SK-N-DZ (cell line): ENCODE measurements at places on chromosomes 3 and 15.
A peak's percentile ranks its signal among the peaks of the same experiment; 100 is the strongest.

DNA sequence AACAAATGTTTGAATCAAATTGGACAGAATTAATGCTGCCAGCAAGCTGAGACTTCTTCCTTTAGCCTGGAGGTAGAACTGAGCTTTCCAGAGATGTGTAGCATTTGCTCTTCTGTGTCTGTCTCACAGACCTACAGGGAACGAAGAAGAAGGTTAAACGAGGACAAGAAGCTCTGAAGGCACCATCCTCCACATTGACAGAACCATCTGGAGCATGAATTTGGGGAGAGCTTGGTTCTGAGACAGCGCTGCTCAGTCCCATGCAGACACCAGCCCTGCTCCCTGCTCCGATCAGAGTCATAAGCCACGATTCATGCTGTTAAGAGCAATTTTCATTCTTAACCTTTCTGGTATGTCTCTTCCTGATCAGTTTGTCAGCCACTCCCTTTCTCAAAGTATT, 7.7 kb upstream of the KY start:
- DNase-seq, result no peak

- DNase-seq, result no peak
These were observed 79.3 kb upstream of the LSAMP start for GRCh38 chr3:116524453-116525210.

DNA sequence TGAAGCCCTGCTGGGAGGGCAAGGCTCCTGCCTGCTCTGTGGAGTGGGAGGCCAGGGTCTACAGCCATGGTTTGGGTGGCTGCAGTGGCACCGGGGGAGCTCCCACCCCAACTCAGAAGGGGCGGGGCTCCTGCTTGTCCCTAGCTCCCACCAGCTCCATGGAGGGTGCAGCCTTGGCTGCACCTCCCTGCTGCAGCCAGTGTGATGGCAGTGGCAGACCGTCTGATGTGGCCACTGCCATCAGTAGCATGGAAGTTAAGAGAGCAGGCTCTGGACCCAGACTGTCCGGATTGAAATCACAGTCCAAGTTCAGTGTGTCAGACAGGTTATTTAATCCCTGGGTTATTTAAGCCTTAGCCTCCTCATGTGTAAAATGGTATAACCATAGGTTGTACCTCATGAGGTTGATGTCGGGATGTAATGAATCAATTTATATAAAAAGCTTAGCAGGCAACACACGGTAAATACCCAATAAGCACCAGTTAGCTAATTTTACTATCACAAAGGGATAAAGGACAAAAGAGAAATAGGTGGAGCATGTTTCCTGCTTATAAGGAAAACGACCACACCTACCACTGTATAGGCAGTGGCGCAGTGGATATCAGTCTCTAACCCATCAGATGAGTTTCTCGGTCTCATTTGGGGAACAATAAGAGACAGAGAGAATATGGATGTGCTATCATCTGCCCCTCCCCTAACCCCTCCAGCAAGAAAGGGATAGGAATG, 13.1 kb upstream of the NR1I2 start:
- DNase-seq, result no peak

DNA sequence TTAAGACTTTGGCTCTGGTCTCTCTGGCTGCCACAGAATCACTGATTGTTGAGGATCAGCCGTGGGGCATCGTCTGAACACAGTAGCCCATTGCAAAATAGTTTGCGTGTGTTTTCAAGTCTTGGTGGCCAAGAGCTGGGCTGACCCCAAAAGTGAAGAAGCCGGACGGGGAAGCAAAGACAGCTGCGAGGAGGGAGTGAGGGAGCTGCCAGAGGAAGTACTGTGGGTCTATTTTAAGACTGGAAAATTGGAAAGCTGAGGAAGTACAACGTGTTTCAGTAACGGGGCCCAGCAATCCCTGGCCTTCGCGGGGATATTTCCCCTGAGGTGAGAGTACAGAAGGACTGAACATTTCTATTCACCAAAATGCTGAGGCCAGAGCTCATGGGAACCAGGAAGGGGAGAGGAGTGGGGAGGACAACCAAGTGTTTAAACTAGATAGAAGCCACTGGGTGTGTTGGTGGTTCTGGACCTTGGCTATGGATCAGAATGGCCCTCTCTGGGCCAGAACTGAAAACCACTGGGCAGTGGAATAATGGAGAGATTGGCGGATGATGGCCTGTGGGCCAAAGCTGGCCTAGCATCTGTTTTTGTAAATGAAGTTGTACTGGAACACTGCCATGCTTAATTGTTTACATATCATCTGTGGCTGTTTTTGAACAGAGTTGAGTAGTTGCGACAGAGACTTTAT, 34.1 kb upstream of the LIMD1 start:
- no peak for DNase-seq

GRCh38 chr15:95457520-95457919, 873.0 kb upstream of the NR2F2 start:
- no peak for DNase-seq

GRCh38 chr3:113684271-113684819, 12.1 kb downstream of the USF3 start:
- DNase-seq, result no peak

- DNase-seq, result no peak
These were observed 38.2 kb downstream of the RASA2 start for GRCh38 chr3:141524988-141525387.

- no peak for DNase-seq
These were observed 90.4 kb downstream of the TJP1 start for GRCh38 chr15:29731865-29732264.

GRCh38 chr15:74011610-74012009, 17.1 kb downstream of the PML start:
- DNase-seq, result no peak

DNA sequence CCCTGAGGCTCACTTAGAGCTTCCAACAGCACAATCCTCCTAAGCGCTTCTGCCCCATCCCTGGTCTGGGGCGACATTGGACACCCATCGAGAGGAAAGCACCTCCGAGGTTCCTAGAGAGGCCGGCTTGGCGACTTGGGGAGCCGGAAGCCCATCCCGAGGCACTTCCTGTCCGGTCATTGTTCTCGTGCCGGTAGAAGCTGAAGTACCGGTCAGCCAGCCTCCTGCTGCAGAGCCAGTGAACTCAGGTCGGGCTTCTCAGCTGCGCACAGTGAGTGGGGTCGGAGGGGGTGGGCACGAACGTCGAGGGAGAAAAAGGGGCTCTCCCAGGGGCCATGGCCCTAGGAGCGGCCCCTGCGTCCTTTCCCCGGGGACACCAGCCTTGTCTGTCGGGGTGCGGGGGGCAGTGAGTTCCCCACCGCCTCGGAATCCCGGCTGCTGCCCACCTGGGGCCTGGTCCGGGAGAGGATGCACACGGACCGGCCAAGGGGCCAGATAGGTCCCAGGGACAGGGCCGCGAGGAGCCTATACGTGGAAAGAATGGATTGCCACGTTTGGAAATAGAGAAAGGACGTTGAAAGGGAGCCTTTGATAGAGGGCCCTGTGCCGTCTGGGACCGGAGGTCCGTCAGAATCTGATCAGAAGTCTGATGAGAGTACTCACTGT, at the start of gene ZNF35:
ZNF35 (plus strand) TSS at position 169 of the 666 bp plus-strand sequence. CDS start 2,336 bp downstream, outside the sequence.
- peak; percentile 90 for DNase-seq

DNA sequence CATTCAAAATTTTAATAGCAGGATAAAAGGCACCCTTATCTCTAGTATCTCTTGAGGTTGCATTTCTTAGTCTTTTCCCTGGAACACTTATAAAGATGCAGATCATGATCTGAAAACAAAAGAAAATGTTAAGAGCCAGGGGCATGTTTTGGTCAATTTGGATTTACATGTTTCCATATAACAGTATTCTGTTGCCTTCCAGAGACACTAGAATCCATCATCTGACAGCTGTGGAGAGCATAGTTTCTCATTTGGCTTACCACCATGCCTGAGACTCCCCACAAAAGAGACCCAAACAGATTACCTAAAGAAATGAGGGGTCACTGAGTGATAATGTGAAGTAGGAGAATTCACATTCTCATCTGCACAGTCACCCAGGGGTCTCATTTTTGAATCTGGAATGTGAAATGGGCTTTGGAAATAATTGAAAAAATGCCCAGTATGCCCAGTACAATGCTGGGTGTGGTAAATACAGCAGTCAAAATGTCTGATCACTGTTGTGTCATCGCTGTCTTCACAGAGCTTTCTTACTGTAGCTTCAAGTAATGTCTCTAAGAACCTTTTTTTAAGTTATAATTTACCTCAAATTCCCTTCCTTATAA, 79.9 kb upstream of the ZBTB20 start:
- no peak for DNase-seq

DNA sequence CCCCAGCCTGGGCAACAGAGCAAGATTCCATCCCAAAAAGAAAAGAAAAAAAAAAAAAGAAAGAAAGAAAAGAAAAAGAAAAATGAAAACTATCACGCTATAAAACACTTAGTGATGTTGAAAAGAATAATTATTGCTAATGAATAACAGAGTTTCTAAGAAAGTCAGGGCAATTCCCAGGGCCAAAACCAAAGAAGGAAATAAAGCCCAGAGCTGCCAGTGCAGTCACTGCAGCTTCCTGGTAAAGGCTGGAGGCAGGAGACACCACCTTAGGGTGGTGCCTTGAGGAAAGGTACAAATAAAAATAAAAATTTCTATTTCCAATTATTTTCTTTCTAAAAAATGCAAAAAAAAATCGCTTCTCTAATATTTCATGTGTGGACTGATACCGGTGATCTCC, 19.7 kb upstream of the UACA start:
- DNase-seq, result no peak

DNA sequence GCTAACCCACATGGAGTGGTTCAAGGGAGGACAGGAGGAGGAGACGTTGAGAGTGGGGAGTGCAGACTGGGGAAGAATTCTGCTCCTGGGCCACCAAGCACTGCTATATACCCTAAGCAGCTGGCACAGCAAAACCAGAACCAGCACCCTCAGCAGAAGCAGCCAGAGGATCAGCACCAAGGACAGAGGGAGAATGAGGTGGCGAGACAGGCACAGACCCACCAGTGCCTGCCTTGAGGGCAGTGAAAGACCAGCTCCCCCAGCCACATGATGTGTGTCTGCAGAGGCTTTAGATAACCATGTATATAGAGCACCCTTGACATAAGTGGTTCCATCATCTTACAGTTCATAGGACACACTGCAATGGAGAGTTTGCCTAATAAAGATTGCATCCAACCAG, 319.0 kb downstream of the GABRB3 start:
- DNase-seq, result no peak

GRCh38 chr3:146169891-146170290, 8.9 kb upstream of the PLOD2 start:
- DNase-seq, result no peak

DNA sequence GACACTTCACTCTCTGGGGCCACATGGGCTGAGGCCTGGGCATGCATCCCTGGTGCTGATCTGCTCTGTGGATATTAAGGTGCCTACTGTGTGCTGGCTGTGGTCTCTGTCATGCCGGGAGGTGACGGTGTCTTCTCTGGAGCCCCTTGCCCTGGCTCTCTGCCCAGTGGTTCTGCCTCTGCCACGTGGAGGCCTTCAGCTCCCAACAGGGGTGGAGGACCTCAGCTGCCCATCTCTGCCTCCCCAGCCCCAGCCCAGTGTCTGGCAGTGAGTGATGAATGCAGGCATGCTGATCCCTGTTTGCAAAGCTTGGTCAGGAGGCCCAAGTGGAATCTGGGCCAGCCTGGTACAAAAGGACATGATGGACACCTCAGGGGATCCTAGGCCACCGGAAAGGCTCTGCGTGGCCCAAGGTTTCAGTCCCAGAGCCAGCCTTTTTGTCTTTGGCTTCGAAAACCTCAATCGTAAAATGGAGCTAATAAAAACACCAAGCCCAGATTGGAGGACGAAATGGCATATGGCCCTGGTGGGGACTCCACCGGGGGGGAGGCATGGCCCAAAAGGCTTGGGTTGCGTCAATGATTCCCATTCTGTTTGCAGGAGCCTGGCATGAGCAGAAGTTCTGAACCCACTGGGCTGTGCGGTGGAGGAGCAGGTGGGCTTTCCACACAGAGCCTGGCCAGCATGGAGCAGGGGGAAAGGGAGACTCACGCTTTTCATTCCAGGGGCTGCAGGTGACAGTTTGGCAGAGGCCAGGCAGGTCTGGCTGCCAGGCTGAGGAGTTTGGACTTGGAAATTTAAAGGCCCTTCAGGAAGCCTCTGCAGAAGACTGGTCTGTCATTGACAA, 54.7 kb upstream of the KLF13 start:
- DNase-seq, result no peak

- no peak for DNase-seq
These were observed 44.5 kb downstream of the RIOX2 start for GRCh38 chr3:97927704-97928103.
